ENCODE measurements at places on chromosomes 11 and 22. TPM values are rescaled to one million over a fixed set of nuclear protein-coding genes. Genes with fewer than 3 reads are reported as not detected.

The CSNK2A3 gene
- 0.80 TPM for total RNA-seq

The ROBO4 gene
- total RNA-seq: 142 TPM

The HORMAD2 gene
- not detected for total RNA-seq

The FGF19 gene
- not detected for total RNA-seq

The CLDN5 gene
- 61.1 TPM for total RNA-seq

The TMEM86A gene
- 17.0 TPM for total RNA-seq

Data from spleen (tissue), 13 donors.